ENCODE measurements at places on chromosomes 12 and 14. TPM values are rescaled to one million over a fixed set of nuclear protein-coding genes. Genes with fewer than 3 reads are reported as not detected.

Gene NXPH4
- total RNA-seq: 1.2 TPM

DNA sequence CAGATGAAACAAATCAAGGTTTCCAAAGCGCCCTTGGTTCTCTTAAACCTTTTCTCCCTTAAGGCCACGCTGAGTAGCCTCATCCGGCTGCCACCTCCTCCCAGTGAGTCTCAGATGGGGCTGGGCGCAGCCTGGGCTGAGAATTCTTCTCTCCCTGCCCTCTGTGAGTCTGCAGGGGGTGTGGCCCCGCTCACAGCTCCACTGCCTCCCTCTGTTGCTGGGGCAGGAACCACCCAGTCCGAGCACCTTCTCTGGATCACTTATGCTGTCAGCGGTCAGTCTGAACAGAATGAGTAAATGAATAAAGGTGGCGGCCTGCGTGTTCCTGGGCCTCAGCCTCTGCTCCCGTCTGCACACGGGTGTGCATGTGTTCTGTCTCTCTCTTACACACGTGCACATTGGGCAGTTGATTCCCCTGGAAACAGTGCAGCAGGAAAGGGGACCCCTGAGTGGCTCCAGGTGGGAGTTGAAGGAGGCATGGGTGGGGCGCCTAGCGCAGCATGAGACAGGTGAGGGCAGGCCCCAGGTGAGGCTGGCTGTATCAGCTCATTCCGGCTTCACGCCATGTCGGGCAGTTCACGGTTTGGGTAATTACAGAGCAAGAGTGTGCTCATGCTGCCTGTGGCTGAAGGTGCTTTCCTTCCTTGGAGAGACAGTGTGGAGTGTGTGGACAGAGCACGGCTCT lies 4.3 kb downstream of the PAPLN start:
- no peak for DNase-seq

DNA sequence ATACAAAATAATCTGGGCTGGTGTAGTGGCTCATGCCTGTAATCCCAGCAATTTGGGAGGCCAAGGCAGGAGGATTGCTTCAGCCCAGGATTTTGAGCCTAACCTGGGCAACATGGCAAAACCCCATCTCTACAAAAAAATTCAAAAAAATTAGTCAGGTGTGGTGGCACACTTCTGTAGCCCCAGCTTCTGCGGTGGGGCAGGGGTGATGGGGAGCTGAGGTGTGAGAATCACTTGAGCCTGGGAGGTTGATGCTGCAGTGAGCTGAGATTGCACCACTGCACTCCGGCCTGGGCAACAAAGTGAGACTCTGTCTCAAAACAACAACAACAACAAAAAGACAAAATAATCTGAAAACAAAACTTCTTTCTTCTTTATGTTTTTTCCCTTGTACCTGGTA lies 66.0 kb downstream of the TC2N start:
- DNase-seq: no peak

Gene GNG2
- total RNA-seq: 36.8 TPM

- no peak for DNase-seq
Measured at GRCh38 chr12:71397433-71397954, 42.1 kb upstream of the LGR5 start.

DNA sequence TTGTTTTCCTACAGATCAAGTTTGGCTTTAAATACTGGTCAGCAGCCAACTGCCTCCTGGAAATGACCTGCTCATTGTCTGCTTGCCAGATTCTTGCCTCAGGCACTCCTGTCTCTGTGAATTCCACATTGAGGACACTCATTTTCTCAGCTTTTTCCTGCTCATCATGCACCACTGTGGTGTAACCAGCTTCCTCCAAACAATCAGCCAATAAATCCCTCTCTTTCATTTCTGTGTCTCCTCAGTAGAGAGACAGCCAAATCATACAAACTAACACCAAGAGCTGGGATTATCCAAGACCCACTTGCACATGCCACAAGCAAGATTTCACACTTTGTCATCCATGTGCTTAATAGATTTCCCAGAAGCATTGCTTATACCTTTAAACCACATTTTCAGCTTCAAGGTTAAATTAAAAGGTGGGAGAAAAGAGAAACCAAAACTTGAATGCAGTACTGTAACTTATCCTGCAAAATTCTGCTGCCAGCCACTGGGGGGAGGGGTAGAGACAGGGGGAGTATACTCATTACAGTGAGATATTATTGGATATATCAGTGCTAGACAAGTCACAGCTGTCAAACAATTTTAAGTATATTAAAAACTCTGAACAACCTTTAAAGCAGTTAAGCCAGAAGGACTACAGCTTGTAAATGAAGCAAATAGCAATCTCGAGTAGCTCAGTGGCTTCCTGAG lies 105.0 kb downstream of the PPP2R5E start:
- DNase-seq: peak; percentile 89

Gene SERPINA1
- total RNA-seq: 2.0 TPM

DNA sequence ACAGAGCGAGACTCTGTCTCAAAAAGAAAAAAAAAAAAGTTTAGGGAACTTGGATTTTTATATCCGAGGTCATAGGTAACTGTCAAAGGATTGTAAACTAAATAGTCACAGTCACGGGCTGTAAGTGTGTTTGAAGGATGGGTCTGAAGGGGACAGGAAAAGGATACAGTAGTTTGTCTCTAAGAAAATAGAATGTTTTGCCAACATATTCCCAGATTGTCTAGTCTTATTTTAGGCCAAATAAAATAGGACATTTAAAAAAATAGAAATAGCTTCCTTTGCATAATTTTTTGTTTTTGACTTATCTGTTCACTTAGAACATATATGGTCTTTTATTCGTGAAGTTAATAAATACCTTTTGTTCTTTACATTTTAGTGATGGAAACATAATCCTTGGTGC lies 24.2 kb upstream of the REP15 start:
- peak; percentile 75 for DNase-seq

DNA sequence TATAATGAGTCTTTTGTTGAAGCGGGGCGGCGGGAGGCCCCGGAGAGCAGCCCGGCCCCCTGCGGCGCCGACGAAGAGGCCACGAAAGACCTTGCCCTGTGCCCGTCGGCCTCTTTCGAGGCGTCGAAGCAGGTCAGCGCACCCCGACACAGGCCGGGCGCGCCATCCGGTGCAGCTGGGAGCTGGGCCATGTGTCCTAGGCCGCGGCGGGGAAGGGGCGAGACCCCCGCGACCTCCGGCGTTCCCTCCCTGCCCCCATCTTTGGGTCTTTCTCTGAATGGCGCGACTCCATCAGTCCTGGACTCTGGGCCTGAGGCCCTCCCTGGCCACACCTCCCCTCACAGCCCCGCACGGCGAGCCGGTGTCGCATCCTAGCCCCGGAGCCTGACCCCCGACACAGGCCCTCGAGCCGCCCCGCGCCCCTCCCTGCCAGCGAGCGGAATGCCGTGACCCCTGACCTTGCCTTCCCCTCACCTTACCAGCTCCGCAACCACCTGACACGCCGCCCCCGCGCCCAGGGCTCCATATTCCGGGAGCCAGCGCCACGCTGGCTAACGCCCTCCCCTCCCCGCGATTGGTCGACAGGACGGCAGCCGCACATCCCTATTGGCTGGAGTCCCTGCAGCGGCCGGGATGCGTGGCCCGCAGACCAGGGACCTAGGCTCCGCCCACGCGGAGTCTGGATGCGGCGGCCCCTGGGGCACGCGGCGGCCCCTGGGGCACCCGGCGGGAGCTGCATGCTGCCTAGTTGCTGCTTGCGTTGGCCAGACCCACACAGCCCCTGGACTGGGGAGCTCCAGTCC lies at the start of gene SLC11A2:
TSS of gene SLC11A2 (minus strand) at position 549 of the 803 bp plus-strand sequence. CDS start 15,656 bp downstream, outside the sequence.
- DNase-seq: peak; percentile 98
